ENCODE measurements at places on chromosomes 3 and 15. TPM values are rescaled to one million over a fixed set of nuclear protein-coding genes. Genes with fewer than 3 reads are reported as not detected.

The TTLL13 gene
- 0.45 TPM for polyA plus RNA-seq

The TNNC1 gene
- polyA plus RNA-seq: 6.2 TPM

The SMCO1 gene
- not detected for polyA plus RNA-seq

DNA sequence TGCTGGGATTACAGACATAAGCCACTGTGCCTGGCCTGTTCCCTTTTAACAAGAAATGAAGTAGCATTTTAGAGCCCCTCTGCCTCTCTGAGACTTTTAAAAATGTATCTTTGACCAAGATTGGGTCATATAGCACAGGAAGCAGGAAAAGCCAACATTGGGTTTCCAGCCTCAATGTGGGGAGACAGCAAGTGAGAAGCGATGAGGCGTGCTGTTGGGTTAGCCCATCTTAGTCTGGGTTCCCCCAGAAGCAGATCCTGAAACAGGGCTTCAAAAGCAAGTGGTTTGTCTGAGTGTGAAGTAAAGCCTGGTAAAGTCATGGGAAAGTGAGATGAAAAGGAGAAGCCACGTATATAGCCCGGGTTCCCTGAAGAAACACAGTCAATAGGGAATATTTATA, 48.2 kb downstream of the SV2B start:
- no peak for DNase-seq

DNA sequence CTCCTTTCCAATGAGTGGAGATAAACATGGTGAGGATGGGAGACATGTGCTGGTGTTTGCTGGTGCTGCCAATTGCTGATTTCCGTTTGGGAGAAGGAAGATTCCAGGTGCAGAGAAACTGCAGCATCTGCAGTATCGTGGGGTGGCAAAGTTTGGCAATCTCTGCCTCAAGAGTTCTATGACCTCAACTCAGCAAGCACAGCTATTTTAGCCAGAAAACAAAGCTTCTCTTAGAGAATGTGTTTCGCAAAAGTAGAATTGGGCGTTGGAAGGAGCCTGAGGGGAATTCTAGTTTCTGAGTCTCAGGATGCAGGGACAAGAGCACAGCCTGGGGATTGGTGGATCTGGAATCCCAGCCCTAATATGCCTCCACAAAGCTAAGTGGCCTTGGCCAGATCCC, 18.2 kb upstream of the SHC4 start:
- no peak for DNase-seq

GRCh38 chr3:64815195-64815631, 127.4 kb upstream of the ADAMTS9 start:
- peak; percentile 37 for DNase-seq

DNA sequence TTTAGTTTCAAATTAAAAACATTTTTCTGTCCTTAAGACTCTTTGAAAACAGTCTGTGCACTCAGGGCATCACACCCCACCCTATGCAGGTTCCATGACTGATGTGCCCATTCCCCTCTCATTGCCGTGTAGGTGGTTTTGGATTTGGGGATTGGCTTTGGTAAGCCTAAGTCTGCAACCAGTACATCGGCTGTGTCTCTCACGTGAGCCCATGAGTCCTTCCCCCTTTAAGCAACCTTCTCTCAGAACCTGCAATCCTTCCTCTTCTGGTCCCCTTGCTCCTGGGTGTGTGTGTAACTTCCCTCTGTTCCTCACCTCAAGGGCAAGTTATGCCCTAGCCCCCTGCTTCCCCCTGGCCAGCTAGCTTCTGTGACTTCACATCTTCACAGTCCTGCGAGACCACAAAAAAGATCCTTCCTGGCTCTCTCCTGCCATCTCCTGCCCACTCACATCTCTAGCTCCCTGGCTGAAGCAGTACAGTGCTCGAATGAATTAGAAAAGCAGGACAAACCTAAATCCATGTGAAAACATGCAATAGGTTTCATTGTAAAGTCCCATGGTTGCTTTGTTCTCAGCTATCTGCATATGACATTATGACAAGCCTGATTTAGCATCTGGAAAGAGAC, 126.7 kb downstream of the UACA start:
- peak; percentile 33 for DNase-seq

- no peak for DNase-seq
These were observed 654 bp upstream of the C3orf38 start for GRCh38 chr3:88149101-88149508.

GRCh38 chr3:11457135-11457534, 184.9 kb downstream of the ATG7 start:
- DNase-seq: no peak

GRCh38 chr3:53238051-53238850, 17.6 kb downstream of the TKT start:
- peak; percentile 71 for DNase-seq

GRCh38 chr3:123809597-123809996, 74.5 kb downstream of the MYLK start:
- no peak for DNase-seq
